Activated CD4-positive, alpha-beta memory T cell treated with anti-CD3 and anti-CD28 coated beads, Interleukin-2, amount 10 ng/mL, durations not matched to agents 7 days and 5 days (primary cell): ENCODE measurements at places on chromosomes 12 and 14. TPM values are rescaled to one million over a fixed set of nuclear protein-coding genes. Genes with fewer than 3 reads are reported as not detected.

DNA sequence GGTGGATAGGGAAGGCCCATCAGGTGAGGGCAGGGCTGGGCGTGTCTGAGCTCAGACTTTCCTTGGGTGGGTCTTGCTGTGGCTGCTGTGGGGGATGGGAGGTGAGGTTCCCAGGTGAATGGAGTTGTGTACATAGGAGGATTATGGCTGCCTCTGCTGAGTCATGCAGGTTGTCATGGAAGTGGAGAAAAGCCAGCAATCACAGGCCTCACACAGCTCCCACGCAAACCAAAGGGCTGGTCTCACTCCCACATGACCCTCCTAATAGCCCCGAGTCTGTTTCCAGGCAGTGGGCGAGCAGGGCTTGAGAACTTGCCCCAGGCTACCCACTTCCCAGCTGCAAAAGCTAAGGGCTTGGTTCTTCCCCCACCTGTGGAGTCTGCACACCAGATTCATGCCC is 149.5 kb downstream of the IPO8 start:
- no peaks in the 10 kb centered on the region for H3K27me3 ChIP-seq
- no peaks in the 10 kb centered on the region for H3K4me1 ChIP-seq
- no peak overlapping the region for H3K27ac ChIP-seq

- peaks cover 7% of the 10 kb centered on the region for H3K27me3 ChIP-seq
- no peak overlapping the region for H3K4me3 ChIP-seq
Observed at GRCh38 chr12:29131539-29131938, 17.5 kb upstream of the FAR2 start.

DNA sequence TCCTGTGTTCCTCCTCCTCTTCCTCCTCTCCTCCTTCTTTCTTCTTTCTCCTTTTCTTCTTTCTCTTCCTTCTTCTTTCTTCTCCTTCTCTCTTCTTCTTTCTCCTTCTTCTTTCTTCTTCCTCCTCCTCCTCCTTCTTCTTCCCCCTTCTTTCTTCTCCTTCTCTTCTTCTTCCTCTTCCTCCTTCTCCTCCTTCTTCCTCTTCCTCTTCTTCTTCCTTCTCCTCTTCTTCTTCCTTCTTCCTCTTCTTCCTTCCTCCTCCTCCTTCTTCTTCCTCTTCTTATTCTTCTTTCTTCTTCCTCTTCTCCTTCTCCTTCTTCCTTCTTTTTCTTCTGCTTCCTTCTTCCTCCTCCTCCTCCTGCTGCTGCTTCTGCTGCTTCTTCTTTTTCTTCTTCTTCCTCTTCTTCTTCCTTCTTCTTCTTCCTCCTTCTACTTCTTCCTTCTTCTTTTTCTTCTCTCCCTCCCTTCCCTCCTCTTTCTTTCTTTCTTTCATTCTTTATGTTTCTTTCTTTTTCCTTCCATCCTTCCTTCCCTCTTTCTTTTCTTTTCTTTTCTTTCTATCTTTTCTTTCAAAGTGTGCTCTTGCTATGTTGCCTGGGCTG is 19.0 kb downstream of the C12orf71 start:
- H3K4me1 ChIP-seq: no peaks in the 10 kb centered on the region
- H3K36me3 ChIP-seq: peaks cover 5% of the 10 kb centered on the region
- H3K27me3 ChIP-seq: no peaks in the 10 kb centered on the region
- no peak overlapping the region for H3K4me3 ChIP-seq
- no peak for DNase-seq

DNA sequence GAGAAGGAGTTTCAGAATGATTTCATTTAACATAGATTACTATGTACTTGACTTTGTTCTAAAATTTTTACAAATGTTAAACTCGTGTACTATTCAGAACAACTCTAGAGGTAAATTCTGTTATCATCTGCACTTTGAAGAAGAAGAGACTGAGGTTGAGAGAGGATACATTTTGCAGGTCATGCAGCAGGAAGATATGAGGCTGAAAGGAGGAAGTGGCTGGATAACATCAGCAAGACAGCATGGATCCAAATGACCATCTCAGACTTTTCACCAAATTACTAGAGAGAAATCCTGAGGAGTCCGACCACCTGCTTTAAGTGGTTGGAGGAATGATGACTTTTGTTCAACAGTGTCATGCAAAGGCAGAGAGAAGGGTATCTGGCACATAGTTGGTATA is 84.9 kb downstream of the ASCL4 start:
- no peak overlapping the region for H3K27ac ChIP-seq
- no peaks in the 10 kb centered on the region for H3K4me1 ChIP-seq
- no peak for DNase-seq
- H3K4me3 ChIP-seq: no peak overlapping the region

GRCh38 chr14:38592764-38593442 is 337.0 kb upstream of the CLEC14A start:
- H3K27ac ChIP-seq: no peak overlapping the region
- no peaks in the 10 kb centered on the region for H3K4me1 ChIP-seq
- DNase-seq: no peak

- DNase-seq: no peak
- no peak overlapping the region for H3K27ac ChIP-seq
- no peaks in the 10 kb centered on the region for H3K27me3 ChIP-seq
- no peaks in the 10 kb centered on the region for H3K36me3 ChIP-seq
Observed at GRCh38 chr14:68195126-68195525, 375.5 kb downstream of the RAD51B start.

DNA sequence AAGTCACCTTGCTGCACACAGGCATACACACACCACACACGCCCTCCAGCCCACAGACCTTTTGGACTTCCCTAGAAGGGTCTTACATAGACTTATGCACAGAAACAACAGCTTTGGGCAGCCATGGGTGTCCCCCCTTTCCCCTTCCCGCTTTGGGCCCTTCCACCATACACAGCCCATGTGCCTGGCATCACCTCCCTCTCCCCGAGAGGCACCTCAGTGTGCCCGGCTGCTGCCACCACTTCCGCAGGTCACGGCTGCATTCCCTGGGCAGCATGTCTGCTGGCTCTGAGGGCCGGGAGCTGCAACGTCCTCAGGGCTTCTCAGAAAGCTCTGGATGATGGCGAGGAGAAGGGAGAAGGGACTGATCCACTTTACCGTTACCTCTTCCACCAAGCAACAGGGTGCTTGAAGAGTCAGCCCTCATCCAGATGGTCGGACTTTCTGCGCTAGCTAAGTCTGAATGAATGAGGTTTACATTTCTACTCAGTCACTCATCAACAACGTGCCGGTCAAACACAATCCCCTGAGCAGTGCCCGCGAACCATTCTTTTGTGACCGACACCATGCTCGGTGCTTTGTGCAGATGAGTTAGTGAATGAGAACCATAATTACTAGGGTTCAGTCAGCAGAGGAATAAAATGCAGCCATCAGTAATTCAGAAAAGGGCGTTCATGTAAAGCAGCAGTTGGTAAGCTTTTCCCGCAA is 72.2 kb upstream of the BCL11B start:
- no peak for DNase-seq
- no peak overlapping the region for H3K4me3 ChIP-seq
- peaks cover 2% of the 10 kb centered on the region for H3K4me1 ChIP-seq
- H3K36me3 ChIP-seq: no peaks in the 10 kb centered on the region
- peaks cover 5% of the 10 kb centered on the region for H3K27me3 ChIP-seq

DNA sequence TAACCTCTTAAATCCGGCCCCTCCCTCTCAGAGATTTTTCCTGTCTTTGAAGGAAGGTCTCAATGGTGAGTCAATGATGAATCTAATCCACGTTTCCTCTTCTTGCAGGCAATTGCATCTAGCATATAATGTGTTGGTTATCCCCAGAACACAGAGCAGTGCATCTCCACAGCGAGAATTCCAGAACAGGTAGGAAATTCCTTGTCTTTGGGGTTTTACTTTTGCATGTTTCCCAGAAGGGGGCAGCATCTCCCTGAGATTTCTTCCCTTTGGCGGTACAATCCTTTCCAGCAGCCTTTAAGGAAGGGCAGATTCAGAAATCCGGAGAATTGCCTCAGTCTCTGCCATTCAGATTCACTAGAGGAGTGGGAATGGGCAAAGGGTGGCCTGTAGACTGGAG is 128.0 kb downstream of the KCNA5 start:
- DNase-seq: no peak
- H3K27ac ChIP-seq: no peak overlapping the region
- no peaks in the 10 kb centered on the region for H3K27me3 ChIP-seq
- no peaks in the 10 kb centered on the region for H3K36me3 ChIP-seq
- no peaks in the 10 kb centered on the region for H3K4me1 ChIP-seq

DNA sequence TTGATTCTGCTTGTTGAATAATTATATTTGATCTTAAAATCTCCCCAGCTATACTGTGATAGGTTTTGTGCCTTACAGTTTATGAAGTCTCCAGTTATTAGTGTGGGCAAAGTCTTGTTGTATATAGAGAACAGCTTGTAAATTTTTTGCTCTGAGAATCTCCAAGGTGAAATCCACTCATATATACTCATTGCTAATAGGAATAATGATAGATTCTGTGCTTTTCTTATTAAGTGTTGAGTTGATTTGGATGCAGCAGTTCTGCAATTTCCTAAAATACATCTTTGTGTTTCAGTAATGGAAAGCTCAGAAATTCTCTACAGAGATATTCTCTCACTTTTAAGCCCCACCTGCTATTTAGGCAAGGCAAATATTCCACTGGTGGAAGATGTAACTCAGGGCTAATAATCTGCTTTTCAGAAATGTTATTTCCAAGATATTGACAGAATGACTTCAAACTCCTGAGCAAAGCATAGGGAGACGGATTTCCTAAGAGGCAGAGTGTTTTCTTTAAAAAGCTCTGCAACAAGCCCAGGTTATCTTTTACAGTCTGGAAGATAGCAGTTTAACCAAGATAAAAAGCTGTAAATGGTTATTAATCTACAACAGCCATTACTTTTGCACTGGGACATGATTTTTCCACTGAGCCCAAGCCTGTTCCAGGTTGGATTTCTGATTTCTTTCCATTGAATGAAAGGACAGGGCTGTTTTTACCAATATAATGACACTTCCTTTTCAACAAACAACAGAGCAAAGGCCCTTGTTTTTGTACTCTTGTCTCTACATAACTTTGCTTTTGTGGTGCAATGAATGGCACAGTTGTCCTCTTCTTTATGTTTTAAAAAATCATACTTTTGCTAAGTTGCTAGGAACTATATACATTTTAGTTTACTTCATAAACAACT is 239.9 kb upstream of the ATP2B1 start:
- no peak overlapping the region for H3K4me3 ChIP-seq
- H3K27me3 ChIP-seq: no peaks in the 10 kb centered on the region

DNA sequence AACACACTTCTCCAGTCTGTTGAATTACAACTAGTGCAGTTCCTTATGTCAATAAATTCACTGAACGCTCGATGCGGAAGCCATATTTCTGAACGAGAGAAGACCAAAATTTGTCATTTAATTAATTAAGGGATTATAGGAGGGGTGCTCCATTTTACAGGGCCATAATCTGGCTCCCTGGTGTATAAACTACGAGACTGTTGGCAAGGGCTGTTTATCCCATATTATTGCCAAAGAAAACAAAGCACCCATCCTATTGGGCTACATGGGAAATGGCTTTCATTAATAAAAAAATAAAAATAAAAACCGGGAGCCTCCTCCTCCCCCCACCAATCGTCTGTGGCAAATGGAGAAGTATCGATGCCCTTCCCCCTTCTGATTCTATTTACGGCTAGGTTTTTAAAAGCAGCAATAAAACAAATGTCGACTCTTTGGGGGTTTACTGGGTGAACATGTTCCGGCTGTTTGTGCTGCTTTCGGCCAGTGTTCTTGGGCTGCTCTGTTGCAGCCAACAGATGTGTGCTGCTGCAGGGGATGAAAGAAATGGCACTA is 24.8 kb downstream of the ATF7 start:
- no peak overlapping the region for H3K27ac ChIP-seq
- peaks cover 28% of the 10 kb centered on the region for H3K36me3 ChIP-seq
- no peak for DNase-seq
- peaks cover 14% of the 10 kb centered on the region for H3K4me1 ChIP-seq

DNA sequence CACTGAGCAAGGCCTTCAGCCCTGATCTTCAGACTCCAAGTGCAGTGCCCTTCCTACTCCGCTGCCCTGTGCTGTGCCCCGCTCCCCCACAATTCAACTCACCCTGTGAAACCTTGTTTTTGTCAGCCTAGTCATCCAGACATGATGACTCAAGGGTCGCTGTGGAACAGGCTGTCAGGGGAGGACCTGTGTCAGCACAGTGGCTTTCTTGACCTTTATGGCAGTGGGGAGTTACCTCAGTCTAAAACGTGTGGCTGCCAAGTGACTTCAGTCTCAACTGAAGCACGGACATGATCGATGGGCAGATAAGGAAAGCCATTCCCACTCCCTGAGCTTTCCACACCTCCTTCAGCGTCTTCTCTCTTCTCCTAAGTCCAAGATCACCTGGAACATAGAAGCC is 16.3 kb upstream of the FLVCR2 start:
- H3K27ac ChIP-seq: peak overlapping the region; percentile 58
- peaks cover 2% of the 10 kb centered on the region for H3K36me3 ChIP-seq
- DNase-seq: peak; percentile 56

GRCh38 chr12:54210400-54210790 is 21.6 kb upstream of the SMUG1 start:
- H3K27ac ChIP-seq: no peak overlapping the region
- no peak for DNase-seq
- H3K27me3 ChIP-seq: peaks cover 39% of the 10 kb centered on the region
- peaks cover 20% of the 10 kb centered on the region for H3K4me1 ChIP-seq

- no peaks in the 10 kb centered on the region for H3K36me3 ChIP-seq
- DNase-seq: no peak
- H3K27ac ChIP-seq: no peak overlapping the region
- no peaks in the 10 kb centered on the region for H3K27me3 ChIP-seq
- no peak overlapping the region for H3K4me3 ChIP-seq
Observed at GRCh38 chr12:26281320-26281719, 85.9 kb downstream of the SSPN start.

GRCh38 chr14:72471346-72471745 is 422.6 kb downstream of the DPF3 start:
- H3K27me3 ChIP-seq: peaks cover 4% of the 10 kb centered on the region
- DNase-seq: no peak
- H3K4me3 ChIP-seq: no peak overlapping the region
- H3K36me3 ChIP-seq: peaks cover 11% of the 10 kb centered on the region

GRCh38 chr12:6613015-6613775 is 6.0 kb upstream of the CHD4 start:
- peak overlapping the region; percentile 19 for H3K4me3 ChIP-seq
- H3K27ac ChIP-seq: peak overlapping the region; percentile 44
- H3K36me3 ChIP-seq: no peaks in the 10 kb centered on the region

GRCh38 chr12:13095266-13095995 is 8.0 kb downstream of the GSG1 start:
- no peaks in the 10 kb centered on the region for H3K27me3 ChIP-seq
- H3K4me1 ChIP-seq: peaks cover 42% of the 10 kb centered on the region
- no peak overlapping the region for H3K27ac ChIP-seq

DNA sequence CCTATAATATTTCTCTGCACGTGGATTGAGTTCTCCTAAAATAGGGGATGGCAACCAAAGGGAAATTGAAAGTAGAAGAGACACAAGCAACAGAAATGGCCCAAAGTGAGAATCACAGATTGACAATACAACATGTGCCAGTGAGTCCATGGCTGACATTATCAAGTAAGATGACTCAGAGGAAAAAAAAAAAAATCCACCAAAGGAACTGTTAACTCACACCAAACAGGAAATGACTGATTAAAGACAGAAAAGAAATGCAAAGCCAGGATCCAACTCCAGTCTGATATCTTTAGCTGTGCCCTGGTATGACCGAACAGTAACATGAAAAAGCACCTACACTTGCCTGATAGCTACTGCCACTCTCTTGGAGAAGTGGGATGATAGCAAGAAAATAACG is 485.0 kb downstream of the PRKD1 start:
- DNase-seq: no peak
- H3K4me3 ChIP-seq: no peak overlapping the region
- H3K27me3 ChIP-seq: no peaks in the 10 kb centered on the region
- H3K27ac ChIP-seq: no peak overlapping the region
- H3K36me3 ChIP-seq: no peaks in the 10 kb centered on the region

Gene ITGA5
- 102 TPM for total RNA-seq

Gene BATF
- total RNA-seq: 63.0 TPM

Gene CLEC1A
- total RNA-seq: not detected

Gene CABP1
- 0.25 TPM for total RNA-seq

Gene DHH
- total RNA-seq: 0.08 TPM

Gene COL2A1
- total RNA-seq: not detected

Gene SDR9C7
- not detected for total RNA-seq

Gene DYRK2
- total RNA-seq: 53.5 TPM
